ENCODE measurements at places on chromosomes 7 and 10.
A peak's percentile ranks its signal among the peaks of the same experiment; 100 is the strongest.

GRCh38 chr7:103025341-103025740, 49.3 kb downstream of the FBXL13 start:
- H3K4me1 ChIP-seq, result no peaks in the 10 kb centered on the region
- no peak overlapping the region for H3K4me3 ChIP-seq
- no peaks in the 10 kb centered on the region for H3K27me3 ChIP-seq
- H3K27ac ChIP-seq, result no peak overlapping the region

DNA sequence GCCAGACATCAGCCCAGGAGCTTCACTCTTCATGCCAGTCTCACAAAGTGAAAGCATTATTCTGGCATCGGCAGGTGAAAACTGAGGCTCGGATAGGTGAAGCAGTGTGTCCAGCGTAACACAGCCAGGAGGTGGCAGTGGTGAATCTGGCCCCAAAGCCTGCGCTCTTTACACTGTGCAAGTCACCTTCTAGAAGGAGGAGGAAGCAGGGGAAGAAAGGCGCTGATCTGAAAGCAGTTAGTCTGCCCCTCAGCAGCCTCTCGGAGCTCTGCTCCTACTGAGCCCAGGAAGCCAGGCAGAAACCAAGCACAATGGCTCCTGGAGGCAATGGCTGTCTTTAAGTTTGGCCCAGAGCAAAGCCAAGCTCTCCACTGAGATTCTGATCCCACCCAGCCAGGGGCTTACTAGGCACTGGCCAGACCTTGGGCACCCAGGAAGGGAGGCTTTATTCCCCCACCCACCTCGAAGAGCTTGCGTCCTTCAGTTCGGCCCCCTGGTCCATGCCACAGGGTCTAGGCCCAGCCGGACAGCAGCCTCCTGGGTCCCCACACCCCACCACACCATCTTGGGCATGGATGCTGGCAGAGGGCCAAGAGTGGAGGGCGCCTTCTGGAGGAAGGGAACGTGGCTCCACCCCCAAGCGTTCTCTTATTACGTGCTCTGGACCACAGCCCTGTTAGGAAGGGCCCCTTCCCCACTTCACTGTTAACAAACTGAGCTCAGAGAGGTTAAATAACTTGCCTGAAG, 104.5 kb downstream of the GRID1 start:
- H3K27me3 ChIP-seq, result no peaks in the 10 kb centered on the region
- no peak overlapping the region for H3K27ac ChIP-seq
- no peaks in the 10 kb centered on the region for H3K36me3 ChIP-seq
- H3K4me3 ChIP-seq, result peak overlapping the region; percentile 34
- DNase-seq, result peak; percentile 33

DNA sequence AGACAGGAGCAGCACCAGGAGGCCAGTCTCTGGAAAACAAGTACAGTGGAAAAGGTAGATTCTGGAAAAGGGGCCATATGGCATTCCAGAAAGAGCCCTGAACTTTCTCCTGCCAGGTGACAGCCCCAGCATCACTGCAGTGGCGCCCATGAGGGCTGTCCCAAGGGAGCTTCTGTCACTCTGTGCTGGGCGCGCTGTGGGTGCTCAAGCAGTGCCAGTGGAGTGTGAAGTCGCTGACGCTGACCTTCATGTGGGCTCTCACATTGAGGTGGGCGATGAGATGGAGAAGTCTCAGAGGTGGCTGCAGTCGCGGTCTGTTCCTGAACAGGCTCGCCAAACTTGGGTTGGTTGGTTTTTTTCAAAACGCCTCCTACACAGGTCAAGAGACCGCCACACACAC, 38.2 kb downstream of the FKBP6 start:
- no peaks in the 10 kb centered on the region for H3K36me3 ChIP-seq
- H3K27ac ChIP-seq, result no peak overlapping the region
- H3K4me3 ChIP-seq, result no peak overlapping the region
- no peaks in the 10 kb centered on the region for H3K4me1 ChIP-seq
- no peak for DNase-seq

GRCh38 chr7:14777806-14778205, 124.7 kb downstream of the DGKB start:
- no peaks in the 10 kb centered on the region for H3K4me1 ChIP-seq
- no peak for DNase-seq
- H3K27me3 ChIP-seq, result no peaks in the 10 kb centered on the region
- no peak overlapping the region for H3K4me3 ChIP-seq

DNA sequence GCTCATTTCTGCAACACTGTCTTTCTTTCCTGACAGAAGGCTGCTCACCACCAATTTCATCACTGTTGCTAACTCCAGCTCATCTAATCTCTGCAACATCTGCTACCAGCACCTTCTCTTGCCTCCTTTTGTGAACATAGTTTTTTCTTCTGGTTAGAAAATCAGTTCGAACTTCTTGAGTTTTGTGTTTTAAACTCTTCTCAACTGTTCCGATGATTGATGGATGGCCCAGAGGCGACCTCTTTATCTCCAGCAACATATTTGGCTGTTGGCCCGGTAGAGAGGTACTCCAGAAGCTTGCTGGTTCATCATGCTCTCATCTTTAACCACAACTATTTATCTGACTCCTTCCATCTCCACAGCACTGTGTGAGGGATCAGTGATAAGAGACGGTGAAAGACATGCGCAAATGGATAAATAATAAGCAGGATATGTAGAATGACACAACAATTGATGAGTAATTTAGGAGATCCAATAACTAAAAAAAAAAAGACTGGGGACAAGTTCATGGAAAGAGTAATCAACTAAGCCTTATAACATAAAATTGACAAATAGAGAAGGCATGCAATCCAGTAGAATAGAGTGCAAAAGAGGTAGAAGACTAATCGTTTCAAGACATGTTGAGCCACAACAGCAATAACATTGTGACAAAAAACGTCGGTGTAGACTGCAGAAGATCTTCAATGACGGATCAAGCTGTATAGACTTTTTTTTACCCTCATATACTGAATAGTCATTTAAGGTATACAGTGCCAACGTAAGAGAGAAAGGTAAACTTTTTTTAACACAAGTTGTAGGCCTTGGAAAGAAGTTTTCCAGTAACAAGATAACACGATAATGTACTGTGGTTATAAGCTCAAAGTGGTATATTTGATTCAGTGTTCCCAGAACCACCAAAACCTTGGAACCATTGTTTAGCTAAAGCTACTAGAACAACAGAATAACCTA, 152.2 kb downstream of the CRPPA start:
- no peak overlapping the region for H3K4me3 ChIP-seq
- H3K4me1 ChIP-seq, result no peaks in the 10 kb centered on the region
- no peak overlapping the region for H3K27ac ChIP-seq
- H3K36me3 ChIP-seq, result no peaks in the 10 kb centered on the region
- no peaks in the 10 kb centered on the region for H3K27me3 ChIP-seq
